ENCODE measurements at places on chromosomes 1 and 21.

DNA sequence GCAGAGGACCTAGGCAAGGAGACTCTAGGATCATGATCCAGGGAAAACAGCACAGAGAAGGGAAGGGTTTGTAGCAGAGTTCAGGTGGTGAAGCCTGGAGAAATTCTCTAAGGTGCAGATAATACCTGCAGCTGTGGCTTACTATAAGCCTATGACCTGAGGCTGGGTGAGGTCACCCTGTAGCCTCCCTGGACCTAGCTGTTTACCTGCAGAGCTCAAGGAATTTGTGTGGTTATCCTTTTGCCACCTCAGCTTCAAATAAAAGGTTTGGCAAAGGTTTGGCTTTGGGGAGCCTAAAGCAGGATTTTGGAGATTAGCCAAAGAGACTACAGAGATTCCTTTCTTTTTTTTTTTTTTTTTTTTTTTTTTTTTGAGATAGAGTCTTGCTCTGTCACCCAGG is 79.5 kb upstream of the ZNF648 start:
- DNase-seq, result no peak

- DNase-seq, result no peak
These were observed 184.9 kb downstream of the SEC16B start for GRCh38 chr1:177784936-177785335.

- DNase-seq, result no peak
These were observed 9.1 kb upstream of the AADACL4 start for GRCh38 chr1:12634696-12635202.

- DNase-seq, result no peak
These were observed 715.0 kb upstream of the ADAMTS5 start for GRCh38 chr21:27681841-27682240.

GRCh38 chr1:51327386-51327785 is 3.0 kb downstream of the TTC39A start:
- DNase-seq, result no peak

DNA sequence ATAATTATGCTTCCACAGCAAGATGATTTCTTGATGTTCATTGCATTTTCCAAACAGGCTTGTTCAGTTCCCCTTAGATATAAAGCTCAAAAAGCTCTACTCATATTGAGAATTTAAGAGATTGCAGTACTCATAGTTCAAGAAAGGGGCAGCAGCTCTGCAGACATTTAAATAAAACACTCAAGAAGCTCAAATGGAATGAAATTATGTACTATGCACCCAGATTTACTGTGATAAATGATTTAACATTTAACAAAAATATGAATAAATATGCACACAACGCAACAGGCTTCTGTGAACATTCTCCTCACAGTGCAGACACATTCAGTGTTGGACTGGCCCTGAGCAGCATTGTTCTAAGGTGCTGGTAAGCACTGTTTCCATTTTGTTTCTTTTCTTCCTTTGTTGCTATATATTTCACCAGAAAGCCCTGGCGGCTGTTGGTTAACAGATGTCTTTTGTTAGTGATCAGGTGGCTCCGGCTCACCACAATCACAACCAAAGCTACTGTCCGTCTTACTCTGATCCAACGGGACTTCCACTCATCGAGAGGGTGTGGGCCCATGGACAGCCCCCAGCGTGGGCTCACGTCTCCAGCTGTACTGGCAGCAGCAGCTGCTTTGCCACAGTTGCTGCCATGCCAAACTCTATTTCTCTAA is 1440.3 kb downstream of the NCAM2 start:
- no peak for DNase-seq

DNA sequence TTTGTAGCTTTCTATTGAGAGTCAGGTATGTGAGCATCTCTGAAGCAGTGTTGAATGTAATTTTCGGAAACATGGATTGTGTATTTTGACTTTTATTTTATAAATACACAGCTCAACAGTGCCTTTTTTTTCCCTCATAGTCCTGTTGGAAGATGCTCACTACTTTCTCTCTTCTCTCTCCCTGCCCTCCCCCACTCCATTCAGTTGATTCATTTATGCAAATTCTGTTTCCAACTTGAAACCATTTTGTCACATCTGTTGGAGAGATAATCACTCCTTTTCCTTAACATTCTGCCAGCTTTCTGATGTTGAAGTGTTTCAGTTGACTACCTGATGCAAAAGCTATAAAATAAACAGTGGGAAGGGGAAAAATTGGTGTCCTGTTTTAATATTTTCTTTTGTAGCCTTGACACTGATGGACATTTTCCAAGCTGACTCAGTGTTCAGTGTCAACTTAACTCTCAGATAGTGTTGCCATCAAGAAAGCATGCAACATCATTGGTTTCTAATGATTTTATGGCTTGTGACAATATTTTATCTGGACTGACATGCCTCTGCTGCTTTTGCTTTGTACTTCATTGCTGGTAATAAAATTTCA is 194.5 kb downstream of the HS2ST1 start:
- DNase-seq, result no peak

GRCh38 chr1:235746245-235746644 is 96.7 kb upstream of the GNG4 start:
- no peak for DNase-seq

DNA sequence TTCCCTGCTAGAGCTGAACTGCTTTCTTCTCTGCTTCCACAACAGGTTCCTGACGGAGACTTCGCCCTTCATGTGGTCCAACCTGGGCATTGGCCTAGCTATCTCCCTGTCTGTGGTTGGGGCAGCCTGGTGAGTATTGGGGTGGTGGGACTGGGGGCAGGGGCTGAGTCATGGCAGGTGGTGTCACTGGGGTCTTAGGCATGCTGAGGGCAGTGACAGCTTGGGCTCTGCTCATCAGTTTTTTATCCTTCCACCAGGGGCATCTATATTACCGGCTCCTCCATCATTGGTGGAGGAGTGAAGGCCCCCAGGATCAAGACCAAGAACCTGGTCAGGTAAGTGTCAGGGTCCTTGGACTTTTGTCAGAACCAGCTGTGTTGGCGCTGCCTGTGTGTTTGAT is 1.3 kb downstream of the ATP6V0B start:
- no peak for DNase-seq

DNA sequence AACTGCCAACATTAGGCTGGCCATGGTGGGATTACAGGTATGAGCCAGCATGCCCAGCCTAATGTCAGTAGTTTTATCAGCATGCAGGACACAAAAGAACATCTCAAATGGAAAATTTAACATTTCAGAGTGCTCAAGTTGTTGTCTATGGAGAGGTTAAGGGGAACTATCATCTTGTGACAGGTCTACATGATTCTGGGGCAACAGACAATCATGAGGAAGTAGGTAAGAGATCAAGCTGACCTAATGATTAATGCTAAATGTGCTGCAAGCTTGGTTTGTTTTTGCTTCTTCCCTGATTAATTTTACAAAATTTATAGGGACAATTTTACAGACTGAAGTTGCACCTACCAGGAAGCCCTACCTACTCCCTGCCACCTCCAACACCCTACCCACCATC is 36.6 kb downstream of the FMO4 start:
- DNase-seq, result no peak

Measured in activated effector memory CD4-positive, alpha-beta T cell treated with Interleukin-2 at 50 U/mL for 16 hours (primary cell).